ENCODE measurements at places on chromosomes 3 and 15.
A peak's percentile ranks its signal among the peaks of the same experiment; 100 is the strongest.

GRCh38 chr3:148077318-148077923, 620.3 kb upstream of the AGTR1 start:
- DNase-seq: no peak

- DNase-seq: no peak
Measured at GRCh38 chr15:67918205-67918861, 78.5 kb upstream of the RNU6-1 start.

DNA sequence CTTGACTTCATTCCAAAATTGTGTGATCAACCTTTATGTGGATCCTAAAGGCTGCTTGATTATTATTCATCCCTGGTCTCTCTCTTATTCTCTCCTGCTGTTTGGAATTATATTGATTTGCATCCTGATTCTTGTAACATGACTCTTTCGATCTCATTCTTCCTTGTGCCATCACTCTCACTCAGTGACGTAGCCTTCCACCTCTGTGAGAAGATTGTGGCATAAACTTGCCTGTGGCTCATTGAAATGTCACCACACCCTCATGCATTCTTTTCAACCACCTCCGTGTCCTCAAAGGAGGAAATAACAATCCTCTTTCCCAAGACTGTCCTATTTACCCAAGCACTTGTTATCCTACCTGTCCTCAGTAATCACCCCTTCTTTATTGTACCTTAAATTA, 41.3 kb upstream of the GCNT3 start:
- no peak for DNase-seq

GRCh38 chr3:141271279-141272030, 39.8 kb downstream of the PXYLP1 start:
- no peak for DNase-seq

DNA sequence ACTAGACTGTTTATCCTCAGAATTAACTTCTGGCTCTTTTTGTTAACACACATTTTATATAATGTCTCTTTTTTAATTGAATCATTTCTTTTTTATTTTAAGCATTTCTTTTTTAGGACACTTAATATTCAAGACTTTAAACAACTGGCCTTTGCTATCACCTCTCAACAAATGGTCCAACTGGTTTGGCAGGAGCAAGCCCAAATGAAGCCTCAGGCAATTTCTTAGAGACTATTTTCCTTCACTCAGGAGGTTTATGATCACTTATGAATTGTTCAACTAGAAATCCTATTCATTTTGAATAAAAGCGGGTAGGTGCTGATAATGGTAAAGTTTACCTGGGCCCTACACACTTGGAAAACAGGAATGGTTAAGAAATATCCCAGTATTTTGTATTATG, 705.6 kb upstream of the GBE1 start:
- DNase-seq: no peak

DNA sequence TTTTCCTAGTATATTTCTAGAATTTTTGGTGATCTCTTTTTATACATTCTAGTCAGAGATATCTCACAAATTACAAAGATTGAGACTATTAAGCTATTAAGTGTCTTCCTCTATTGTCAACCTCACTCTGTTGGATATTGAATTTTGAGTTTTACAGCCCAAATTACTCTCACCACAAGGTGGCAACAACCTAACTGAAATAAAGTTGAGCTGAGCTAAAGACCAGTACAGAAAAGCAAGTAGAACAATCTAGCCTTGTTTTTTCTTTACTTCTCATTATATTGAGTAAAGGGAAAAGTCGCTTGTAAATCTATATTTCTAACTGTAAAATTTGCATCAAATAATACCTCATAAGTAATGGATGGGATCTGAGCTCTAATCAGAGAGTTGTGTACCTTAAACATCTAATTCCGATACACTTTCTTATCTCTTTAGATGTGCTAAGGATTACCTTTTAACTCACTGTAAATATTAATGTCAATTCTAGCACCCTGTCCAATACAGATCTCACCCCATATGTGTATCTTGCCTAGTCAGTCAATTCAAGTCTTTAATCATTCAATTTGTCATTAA, 13.6 kb upstream of the COMMD2 start:
- DNase-seq: peak; percentile 11

GRCh38 chr15:32993285-32993684, 201.2 kb downstream of the FMN1 start:
- no peak for DNase-seq

DNA sequence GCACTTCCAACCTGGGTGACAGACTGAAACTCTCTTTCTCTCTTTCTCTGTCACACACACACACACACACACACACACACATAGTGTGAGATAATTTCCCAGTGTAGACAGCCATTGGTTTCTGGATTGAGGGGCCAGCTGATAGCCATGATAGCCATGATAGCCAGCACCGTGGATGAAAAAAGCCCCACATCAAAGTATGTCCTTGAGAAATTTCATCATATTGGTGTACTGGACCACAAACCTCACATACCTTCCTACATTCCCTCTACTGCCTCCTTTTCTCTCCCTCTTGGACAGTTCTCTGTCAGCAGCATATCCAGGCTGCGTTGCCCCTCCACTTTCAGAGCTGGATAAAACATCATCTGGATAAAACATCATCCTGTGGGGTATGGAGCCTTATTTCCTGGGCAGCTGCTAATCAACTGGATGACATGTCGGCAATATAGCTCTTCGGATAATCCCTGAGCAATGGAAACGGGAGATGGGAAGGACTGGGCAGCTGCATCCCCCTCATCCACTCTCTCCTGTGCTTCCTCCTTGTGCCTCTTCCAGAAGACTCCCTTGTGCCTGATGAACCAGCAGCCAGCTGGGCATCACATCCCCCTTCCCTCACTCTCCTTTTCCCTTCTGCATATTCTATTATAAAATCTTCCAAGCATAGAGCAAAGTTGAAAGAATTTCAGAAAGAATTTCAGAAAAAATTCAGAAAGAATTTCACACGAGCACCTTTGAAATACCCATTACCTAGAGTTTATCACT, 39.3 kb downstream of the GRK7 start:
- no peak for DNase-seq

- DNase-seq: no peak
Measured at GRCh38 chr15:88246081-88246480, 10.5 kb downstream of the NTRK3 start.

DNA sequence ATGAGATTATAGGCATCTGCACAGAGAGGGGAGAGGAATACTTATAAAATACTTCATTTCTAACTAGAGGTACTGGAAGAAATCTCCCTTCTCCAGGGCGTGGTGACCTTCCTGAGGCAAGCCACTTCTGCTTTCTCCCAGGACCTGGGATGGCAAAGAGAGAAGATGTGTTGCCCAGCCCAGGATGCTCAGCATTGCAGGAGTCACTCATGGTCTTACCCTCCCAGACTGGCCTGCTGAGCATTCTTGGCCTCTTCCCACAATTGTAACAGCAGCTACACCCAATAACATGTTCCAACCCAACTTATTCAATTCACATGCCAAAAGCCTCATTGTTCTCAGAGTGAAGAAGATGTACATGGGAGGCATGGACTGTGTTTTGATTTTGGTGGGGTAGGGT, 37.9 kb downstream of the IL20RB start:
- no peak for DNase-seq

GRCh38 chr3:98188545-98188944, 22.0 kb downstream of the OR5H15 start:
- no peak for DNase-seq

DNA sequence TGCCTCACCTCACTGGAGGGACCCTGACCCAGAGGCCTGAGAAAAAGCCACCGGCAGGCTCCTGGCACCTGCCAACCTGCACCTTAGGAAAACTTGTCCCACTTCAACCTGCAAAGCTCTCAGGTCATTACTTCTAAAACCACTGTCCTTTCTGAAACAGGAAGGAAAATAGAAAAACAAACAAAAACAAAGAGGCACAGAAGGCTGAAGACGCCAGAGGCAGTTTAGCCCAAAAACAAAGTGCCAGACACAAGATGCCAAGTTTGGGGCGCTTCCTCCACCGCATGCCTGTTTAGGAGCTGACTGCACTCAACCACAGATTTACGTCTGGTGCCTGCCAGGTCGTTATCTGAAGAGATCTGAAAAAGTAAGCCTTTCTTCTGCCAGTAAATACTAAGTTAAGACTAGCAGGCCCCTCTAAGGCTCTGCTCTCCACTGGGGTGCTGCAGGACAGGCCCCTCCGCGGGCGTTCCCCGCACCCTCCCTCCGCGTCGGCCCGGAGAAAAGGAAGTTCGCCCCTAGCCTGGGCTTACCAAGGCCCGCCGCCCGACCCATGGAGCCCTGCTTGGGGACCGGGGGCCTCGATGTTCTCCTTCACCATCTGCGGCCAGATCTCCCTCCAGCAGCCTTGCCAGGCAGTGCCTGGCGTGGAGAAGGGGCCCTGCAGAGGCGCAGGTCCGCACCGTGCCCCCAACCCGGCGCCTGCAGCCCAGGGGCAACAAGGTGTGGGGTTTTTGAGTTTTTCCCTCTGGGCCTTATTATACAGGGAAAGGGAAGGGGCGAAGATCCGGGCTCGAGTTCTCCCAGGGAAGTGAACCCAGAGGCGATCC, 1.3 kb downstream of the GOLGA8A start:
- no peak for DNase-seq

GRCh38 chr3:11774296-11774877, 72.3 kb downstream of the TAMM41 start:
- DNase-seq: peak; percentile 3

- DNase-seq: peak; percentile 90
Measured at GRCh38 chr3:79297245-79297960, 470.4 kb downstream of the ROBO1 start.

DNA sequence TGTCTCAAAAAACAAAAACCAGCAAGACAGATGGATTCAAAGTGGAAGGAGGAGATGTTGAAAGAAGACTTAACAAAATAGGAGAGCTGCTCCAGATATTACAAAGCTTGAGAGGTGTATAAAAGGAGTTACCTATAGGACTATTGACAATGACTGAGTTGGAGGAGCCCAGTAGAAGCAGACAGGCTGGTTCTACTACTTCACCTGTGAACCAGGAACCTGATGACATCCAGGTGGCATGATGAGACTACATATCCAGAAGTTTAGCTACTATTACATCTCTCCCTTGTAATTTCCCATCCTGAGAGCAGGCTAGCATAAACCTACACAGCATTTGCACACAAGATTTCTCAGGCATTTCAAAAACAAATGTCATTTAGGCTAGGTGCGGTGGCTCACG, 49.3 kb downstream of the CPEB1 start:
- DNase-seq: no peak

GRCh38 chr3:143356839-143357238, 237.3 kb downstream of the CHST2 start:
- DNase-seq: no peak

GRCh38 chr3:136192831-136193230, 3.3 kb downstream of the MSL2 start:
- DNase-seq: no peak

DNA sequence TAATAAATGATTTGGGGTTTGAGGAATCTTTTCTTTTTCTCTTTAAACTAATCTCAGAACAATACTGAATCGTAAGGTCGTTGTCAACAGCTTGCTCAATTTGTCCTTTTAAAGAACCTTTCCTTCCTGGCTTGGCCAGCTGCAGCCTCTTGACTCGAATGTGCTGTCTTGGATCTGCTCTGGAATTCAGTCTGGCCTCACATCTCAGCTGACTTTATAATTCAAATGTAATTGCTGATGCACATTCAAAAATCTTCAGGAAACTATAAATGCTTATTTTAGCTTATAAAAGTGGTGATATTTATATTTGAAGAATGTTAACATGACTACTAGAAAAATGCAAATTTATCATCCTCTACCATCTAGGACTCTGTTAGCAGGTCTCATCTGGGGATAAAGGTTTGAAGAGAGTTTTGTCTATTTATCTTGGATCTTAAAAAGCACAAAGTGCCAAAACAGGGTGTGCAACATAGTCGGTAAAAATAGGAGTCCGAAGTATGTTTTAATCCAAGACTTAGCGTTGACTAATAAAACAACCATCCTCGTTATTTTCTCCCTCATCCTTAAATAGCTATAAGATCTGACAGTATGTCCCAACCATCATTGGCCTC, 1035.2 kb downstream of the MCTP2 start:
- peak; percentile 18 for DNase-seq

DNA sequence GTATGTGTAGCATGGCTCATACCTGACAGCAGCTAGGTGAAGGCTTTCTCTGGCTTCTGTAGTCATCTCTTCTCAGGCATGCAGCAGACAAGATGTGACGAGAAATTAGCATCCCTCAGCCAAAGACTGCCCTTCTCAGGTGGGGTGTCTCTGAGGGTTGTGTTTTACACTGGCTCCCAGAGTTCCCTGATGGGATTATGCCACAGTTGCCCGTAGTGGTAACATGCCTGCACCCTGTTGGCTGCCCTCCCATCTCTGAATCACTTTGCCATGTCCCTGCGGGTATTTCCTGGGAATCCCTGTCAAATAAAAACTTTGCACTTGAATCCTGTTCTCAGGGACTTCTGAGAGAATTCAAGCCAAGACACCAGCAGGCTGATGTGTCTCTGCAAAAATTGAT, 70.5 kb downstream of the LRTM1 start:
- no peak for DNase-seq

- no peak for DNase-seq
Measured at GRCh38 chr3:4546346-4547178, 53.4 kb downstream of the ITPR1 start.

GRCh38 chr15:45555934-45556608, 31.1 kb upstream of the BLOC1S6 start:
- no peak for DNase-seq

DNA sequence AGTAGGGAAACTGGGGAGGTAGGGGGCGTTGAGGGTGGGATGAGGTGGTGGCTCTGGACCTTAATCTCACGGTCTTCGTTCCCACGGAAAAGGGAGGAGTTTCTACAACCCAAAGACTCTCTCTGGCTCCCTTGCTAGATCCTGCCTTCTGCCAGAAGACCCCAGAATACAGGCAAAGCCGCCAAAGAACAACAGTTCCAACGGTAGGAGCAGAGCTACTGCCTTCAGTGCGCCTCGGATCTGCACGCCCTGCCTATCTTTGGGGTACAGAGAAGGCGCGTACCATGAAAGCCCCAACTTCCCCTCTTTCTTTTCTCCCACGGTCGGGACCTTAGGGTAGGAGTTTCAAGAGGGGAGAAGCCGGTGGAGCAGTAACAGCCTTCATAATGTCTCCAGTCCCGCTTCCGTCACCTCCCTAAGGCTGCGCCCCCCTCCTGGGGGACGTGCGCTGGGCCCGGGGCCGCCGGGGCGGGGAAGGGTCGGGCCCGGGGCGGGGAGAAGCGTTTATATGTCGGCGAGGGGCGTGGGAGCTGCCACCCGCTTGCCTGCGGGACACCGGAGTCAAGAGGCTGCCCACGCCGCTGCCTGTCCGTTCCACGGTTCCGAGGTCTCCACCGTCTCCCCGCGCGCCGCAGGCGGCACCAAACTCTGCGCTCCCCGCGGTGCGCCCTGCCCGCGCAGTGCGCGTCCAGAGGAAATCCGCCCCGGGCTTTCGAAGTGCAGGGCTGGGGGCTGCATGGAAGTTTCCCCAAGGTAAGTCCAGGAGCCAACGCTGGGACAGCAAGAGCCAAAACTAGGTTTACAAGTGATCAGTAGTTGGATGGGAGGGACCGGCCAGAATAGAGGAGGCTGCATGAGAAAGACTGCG, at the start of gene COL6A6:
COL6A6 (plus strand) TSS at position 533 of the 868 bp plus-strand sequence. CDS start 43,188 bp downstream, outside the sequence.
- no peak for DNase-seq

DNA sequence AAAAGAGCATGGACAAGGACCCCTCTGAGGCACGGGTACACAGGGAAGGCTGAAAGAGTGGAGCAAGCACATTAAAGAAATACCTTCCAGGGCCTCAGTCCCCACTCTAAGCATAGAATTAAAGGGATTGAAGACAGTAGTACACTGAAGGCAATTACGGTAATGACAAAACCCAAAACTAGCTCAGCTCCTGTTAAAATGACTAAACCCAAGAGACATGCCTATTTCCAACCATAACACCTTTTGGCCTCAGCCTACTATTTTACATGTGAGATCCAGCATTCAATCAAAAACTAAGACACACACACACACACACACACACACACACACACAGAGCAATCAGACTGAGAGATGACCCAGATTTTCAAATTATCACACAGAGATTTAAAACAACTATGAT, 19.8 kb downstream of the MAP4 start:
- DNase-seq: no peak

Data from fibroblast of skin of left quadriceps (primary cell).